ENCODE measurements at places on chromosomes 3 and 15. TPM values are rescaled to one million over a fixed set of nuclear protein-coding genes. Genes with fewer than 3 reads are reported as not detected.

Gene ANKRD34C
- not detected for total RNA-seq

Gene CAMKV
- total RNA-seq, result 0.35 TPM

Gene PDZRN3
- total RNA-seq, result not detected

Gene FRMD5
- 2.6 TPM for total RNA-seq

Gene ALDH1L1
- total RNA-seq, result 0.09 TPM

Gene ASB14
- not detected for total RNA-seq

Gene GCNT3
- total RNA-seq, result 156 TPM

Gene UNC13C
- total RNA-seq, result not detected

Gene GOLGA8S
- total RNA-seq, result 0.12 TPM

Gene SYNPR
- not detected for total RNA-seq

Gene ITPKA
- 2.0 TPM for total RNA-seq

Gene STRA6
- 71.4 TPM for total RNA-seq

Gene SEC61A1
- total RNA-seq, result 129 TPM

Gene CHST2
- total RNA-seq, result 0.88 TPM

Gene SCAANT1
- total RNA-seq, result not detected

Gene B4GALT4
- total RNA-seq, result 93.8 TPM

Gene ACOX2
- 8.8 TPM for total RNA-seq

Gene PDIA3
- total RNA-seq, result 310 TPM

Gene CD80
- total RNA-seq, result not detected

Gene PPM1M
- 5.1 TPM for total RNA-seq

Data from A549 treated with ZK216348 at 1 μM for 4 hours (cell line).